NCI-H1048 (cell line): ENCODE measurements at places on chromosomes 5 and 9.

GRCh38 chr9:127388856-127389238, 8.1 kb upstream of the SLC2A8 start:
- DNase-seq = no peak

- DNase-seq = no peak
Measured at GRCh38 chr9:83200531-83200930, 137.6 kb upstream of the RASEF start.

GRCh38 chr5:19837536-19838174, 150.3 kb downstream of the CDH18 start:
- DNase-seq = no peak

DNA sequence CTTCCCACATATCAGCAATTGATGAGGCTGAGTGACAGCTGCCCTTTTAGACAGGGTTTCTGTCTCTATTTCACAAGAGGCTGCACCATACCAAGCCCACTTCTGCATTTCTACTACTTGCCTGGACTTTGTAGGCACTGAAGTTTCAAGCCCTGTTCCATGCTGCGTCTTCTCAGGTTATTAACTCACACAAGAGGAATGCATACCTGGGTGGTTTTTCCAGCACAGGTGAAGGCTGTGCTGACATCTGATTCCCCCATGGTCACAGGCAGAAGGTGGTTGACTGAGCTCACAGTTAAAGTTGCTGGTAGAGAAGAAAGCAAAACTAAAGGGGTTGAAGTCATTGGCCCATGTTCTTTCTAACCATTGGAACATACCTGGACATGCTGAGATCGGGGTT, 86.6 kb downstream of the MAMDC2 start:
- no peak for DNase-seq

DNA sequence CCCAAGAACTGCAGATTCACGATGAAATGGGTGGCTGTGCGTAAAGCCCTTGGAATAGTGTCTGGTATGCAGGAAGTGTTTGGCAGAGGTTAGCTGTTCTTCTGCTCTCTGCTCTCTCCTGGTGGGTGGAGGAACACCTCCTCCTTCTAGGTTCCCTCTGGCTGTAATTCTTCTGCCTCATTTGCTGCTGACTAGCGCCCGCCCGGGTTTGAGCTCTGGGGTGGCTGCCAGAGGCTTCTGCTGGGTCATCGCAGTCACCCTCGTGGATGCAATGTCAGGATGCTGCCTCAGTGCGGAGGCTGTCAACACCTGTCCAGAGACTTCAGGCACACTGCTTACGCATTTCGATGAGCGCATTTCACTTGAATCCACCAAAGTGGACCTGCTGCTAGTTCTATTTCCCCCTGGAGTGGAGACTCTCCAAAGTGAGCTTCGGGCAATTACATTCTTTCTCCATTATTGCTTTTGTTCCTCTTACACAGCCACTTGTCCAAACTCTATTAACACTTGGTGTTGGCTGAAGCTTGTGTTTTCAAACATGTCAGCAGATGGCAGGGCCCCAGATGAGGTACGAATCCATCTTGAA, 11.7 kb downstream of the DOCK2 start:
- DNase-seq = no peak

DNA sequence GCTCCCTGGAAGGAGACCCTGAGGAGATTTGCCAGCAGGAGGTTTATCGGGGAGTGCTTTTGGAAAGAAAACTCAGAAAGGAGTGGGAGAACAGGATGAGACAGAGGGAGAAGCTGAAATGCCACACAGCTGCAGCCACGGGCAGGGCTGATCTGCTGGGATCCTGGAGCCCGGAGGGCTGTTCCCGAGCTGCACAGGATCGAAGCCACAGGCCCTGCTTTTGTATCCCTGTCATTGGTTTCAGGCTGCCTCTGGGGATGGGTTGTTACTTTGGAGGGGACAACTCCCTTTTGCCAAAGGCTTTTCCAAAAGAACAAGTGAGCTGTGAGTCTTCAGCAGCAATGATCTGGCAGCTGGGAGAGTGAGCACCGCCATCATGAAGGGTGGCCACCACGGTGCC, 152.5 kb upstream of the PTCH1 start:
- DNase-seq = no peak

GRCh38 chr9:21574261-21574660, 92.1 kb upstream of the IFNE start:
- DNase-seq = no peak

GRCh38 chr9:134509281-134509680, 132.3 kb upstream of the COL5A1 start:
- no peak for DNase-seq

- no peak for DNase-seq
Measured at GRCh38 chr9:138078846-138079245, 201.3 kb downstream of the CACNA1B start.

DNA sequence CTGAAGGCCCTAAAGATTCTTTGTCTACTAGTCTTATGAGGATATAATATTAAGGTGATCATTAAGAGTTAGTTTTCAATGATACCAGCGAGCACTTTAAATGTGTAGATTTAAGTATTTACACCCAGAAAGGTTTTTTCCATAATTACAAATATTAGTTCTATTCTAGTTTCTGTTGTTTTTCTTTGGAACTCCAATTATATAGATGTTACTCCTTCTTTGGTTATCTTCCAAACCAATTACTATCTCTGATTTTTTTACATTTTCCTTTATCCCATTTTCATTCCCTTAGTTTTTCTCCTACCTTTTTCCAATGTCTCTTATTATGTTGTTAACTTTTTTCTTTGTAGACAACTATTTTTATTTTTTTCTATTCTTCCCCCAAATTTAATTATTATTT, 355.1 kb downstream of the KCNN2 start:
- no peak for DNase-seq

GRCh38 chr5:32135086-32135485, 39.0 kb downstream of the GOLPH3 start:
- DNase-seq = no peak

DNA sequence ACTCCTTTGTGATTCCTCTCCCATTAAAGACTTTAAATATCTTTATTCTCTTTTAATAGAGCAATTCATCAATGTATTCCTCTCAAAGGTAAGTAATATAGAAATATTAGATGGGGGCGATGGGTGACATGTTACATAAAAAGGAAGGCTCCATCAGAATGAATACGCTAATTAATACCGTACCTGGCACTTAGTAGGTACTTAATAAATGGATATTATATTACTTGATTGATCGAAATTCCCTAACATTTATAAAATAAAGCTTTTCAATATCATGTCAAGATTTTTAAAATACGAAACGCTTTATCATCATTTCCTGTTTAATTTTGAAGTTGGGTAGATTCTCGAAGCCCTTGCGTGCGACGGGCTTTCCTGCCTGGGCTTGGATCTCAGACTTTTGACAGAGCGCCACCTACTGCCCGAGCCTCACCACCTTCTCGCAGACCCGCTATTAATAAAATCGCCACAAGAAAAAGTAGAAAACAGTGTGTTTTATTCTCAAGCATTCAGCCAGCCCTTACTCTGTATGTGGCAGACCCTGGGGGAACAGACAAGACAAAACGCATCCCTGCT, 99.4 kb downstream of the C5orf15 start:
- DNase-seq = peak; percentile 1

- DNase-seq = no peak
Measured at GRCh38 chr5:40021007-40021406, 596.2 kb upstream of the DAB2 start.

GRCh38 chr9:97807681-97808080, 45.3 kb upstream of the FOXE1 start:
- DNase-seq = no peak

- DNase-seq = no peak
Measured at GRCh38 chr5:83493644-83494043, 22.1 kb downstream of the VCAN start.

- DNase-seq = no peak
Measured at GRCh38 chr9:112858005-112858404, 32.7 kb downstream of the SLC46A2 start.

DNA sequence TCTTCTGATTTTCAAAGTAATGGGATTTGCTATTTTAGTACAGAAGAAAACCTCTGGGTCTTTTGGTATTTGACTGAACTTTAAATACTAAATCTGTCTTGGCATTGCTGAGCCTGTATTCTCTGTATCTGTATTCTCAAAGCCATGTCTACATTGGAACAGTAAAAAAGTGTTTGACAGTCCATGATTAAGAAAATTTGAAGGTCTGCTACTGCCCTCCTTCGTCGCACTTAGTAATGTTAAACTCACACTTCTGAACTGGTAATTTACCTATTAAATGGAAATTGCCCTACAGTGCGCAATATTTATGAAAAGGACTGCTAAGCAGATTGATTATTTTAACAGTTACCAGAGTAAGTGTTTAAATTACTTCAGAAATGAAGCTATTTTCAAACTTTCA, 165.7 kb upstream of the SMC2 start:
- no peak for DNase-seq

DNA sequence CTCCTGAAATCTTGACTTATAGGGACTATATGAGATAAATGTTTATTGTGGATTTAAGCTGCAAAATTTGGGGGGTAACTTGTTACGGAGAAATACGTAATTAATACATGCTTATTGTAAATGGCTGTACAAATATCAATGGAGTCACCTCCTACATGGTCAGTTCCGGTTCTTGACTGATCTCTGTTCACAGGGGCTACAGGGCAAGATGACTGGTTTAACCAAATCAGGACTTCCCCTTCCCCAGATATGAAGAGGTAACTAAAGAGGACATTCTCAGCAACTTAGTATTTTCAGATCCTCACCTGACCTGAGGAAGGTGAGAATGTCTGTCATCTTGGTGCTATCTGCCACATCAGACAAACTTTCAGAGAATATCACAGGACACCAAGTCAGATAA, 54.7 kb downstream of the PTCD2 start:
- DNase-seq = no peak

DNA sequence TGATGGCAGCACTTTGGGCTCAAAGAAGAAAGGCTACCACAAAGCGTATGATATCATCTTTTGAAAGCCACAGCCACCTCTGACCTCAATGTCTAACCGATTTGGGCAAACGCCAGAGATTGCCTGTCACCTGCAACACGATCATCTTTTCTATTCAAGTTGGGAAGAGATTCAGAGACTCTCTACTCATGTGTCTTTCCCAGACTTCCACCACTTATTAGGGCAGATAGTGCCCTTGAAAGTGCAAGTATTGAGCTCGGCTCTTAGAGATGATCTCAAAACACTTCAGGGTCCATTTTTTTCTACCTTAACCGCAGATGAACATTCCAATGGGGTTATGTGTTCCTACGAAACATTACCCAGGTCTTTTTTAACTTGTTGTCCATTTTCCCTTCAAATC, 213.7 kb downstream of the DRD1 start:
- DNase-seq = no peak

DNA sequence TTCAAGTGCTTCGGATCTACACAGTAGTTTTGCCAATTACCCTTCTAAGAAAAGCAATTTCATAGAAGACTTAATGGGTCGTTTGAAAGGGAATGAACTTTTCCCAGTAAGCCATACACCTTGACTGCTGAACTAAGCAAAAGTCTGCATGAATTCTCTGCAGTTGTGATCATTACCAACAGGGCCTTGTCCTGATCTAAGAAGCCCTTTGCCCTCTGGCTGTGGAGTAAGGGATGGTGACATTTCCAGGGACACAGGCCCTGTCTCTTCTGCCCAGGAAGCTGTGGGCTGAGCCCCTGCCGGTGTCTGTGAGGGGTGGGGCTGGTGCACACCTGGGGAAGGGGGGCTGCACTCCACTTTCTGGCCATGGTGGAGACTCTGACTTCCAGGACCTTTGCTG, 30.5 kb downstream of the ZDHHC11 start:
- DNase-seq = no peak

GRCh38 chr5:91146230-91146629, 236.9 kb downstream of the ARRDC3 start:
- no peak for DNase-seq

DNA sequence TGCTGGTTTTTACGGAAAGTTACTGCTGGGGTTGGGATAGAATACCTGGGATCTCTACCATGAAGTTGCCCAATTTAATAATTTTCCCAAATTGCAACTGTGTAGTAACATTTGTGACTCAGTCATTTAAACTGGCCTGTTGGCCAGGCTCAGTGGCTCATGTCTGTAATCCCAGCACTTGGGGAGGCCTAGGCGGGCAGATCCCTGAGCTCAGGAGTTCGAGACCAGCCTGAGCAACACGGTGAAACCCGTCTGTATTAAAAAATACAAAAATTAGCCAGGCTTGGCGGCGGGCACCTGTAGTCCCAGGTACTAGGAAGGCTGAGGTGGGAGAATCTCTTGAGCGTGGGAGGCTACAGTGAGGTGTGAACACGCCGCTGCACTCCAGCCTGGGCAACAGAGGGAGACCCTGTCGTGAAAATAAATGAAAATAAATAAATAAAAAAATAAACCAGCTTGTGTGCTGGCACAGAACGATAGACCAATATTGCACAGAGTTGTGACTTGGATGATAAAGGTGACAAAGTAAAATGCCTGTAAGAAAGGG, 160.7 kb upstream of the ZNF608 start:
- no peak for DNase-seq

DNA sequence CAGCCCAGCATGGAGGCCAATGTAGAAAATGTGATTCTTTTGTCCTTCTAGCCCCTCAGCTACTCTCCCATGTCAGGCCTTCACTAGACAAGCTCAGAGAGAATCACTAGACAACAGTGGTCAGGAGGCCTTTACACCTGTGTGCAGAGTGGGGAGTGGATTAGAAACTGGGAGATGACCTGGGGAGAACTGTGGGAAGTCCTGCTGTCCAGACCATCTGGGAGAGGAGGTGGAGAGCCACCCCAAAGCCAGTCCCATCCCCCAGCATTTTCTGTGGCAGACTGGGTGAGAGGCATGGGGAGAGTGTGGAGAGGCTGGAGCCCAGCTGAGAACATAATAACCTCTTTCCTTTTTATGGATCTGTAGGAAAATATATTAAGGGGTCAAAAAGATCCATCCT, 452.0 kb upstream of the DMAC1 start:
- no peak for DNase-seq

DNA sequence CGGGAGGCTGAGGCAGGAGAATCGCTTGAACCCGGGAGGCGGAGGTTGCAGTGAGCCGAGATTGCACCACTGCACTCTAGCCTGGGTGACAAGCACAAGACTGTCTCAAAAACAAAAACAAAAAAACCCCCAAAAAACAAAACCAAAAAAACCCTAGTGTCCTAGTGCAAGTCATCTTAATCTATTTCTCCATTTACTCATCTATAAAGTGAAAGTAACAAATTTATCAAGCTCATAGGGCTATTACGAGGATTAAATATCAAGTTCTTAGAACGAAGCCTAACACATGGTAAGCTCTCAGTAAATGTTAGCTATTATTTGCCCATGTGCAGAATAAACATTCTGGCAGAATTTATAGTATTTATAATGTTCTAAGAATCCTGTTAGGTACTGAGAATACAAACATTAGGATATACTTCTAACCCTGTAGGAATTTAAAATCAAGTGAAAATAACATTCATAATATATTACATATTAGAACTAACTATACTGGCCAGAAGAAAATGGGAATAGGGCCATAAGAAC, 45.0 kb downstream of the GOLPH3 start:
- no peak for DNase-seq

GRCh38 chr5:174098694-174099093, 53.2 kb downstream of the NSG2 start:
- no peak for DNase-seq

GRCh38 chr9:98333703-98334582, 78.5 kb upstream of the TBC1D2 start:
- DNase-seq = no peak
